ENCODE measurements at places on chromosomes 2 and 18.

GRCh38 chr18:56142001-56142400 is 496.4 kb downstream of the TXNL1 start:
- no peak for DNase-seq

- DNase-seq = no peak
These were observed 74.6 kb downstream of the CLHC1 start for GRCh38 chr2:55157474-55157884.

- DNase-seq = no peak
These were observed 23.7 kb downstream of the METTL4 start for GRCh38 chr18:2547477-2548087.

DNA sequence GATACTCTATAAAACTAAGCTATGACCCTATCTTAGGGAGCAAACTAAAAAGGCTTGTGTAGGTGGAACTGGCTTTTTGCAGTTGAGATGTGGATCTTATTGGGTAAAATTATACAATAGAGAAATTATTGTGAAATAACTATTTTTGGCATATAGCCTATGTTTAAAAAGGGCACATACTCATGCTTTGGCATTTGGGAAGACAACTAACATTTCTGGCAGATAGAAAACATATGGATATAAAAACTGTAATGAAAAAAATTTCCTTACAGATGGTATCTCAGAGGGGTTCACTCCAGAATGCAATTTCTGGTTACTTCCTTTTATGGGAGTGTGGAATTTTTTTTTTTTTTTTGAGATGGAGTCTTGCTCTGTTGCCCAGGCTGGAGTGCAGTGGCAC is 120.1 kb upstream of the CCDC195 start:
- no peak for DNase-seq

- no peak for DNase-seq
These were observed 43.9 kb upstream of the B3GNT2 start for GRCh38 chr2:62152000-62152399.

GRCh38 chr2:218031261-218031660 is 28.5 kb upstream of the TNS1 start:
- no peak for DNase-seq

DNA sequence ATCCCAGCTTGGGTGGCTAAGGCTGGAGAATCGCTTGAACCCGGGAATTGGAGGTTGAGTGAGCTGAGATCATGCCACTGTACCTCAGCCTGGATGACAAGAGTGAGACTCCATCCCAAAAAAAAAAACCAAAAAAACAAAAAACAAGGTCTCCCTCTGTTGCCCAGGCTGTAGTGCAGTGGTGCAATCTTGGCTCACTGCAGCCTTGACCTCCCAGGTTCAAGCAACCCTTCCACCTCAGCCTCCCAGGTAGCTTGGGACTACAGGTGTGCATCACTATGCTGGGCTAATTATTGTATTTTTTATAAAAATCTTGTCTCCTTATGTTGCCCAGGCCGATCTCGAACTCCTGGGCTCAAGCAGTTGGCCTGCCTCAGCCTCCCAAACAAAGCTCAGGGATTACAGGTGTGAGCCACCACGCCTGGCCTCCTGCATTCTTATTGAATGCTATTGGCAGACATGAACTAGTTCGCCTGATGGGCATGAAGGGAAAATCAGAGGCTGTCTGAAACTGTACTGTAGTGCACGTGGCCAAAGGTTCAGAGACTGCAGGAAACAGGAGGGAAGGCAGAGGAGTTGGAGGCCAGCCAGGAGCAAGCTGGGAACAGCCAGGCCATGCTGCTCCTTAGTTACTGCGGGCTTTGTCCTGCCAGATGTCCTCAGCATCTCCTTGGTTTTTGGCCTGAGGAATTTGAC is 16.0 kb upstream of the ASXL2 start:
- DNase-seq = no peak

GRCh38 chr2:210859314-210859713 is 302.9 kb downstream of the CPS1 start:
- no peak for DNase-seq

DNA sequence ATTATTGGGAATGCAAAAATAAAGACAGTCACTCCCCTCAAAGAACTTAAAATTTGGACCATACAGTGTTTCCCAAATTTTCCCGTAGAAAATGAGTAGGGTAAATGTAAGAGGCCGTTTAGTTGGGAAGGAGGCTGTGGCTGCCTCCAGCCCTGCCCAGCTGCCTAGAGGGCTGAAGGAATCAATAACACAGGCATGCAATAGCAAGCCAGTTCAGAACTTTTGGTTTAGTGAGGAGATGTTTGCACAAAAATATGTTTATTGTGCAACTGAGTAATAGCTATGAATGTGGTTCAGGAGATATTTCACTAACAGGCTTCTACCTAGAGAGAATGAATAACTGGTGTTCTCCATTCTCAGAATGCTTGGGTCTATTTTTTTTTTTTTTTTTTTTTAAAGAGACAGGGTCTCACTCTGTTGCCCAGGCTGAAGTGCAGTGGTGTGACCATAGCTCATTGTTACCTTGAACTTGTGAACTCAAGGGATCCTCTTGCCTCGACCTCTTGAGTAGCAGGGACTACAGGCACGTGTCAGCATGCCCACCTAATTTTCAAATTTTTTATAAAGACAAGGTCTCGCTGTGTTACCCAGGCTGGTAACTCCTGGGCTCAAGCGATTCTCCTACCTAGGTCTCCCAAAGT is 23.6 kb downstream of the UGP2 start:
- no peak for DNase-seq
